ENCODE measurements at places on chromosomes 7 and 10.

DNA sequence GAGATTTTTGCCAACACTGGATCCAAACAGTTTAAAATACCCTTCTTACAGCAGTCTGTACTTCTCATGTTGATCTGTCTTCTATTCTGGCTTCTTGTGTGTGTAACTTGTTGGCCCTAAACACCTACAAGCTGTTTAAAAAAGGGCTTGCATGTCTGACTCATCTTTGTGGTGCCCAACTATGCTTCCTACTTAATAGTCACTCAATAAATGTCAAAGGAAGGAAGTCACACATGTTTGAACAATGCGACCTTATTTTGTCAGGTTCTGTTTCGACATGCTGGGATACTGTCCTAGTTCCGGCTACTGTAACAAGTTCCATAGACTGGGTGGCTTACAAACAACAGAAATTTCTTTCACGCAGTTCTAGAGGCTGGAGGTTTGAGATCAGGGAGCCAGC is 9.4 kb upstream of the GRK5 start:
- no peak for DNase-seq

DNA sequence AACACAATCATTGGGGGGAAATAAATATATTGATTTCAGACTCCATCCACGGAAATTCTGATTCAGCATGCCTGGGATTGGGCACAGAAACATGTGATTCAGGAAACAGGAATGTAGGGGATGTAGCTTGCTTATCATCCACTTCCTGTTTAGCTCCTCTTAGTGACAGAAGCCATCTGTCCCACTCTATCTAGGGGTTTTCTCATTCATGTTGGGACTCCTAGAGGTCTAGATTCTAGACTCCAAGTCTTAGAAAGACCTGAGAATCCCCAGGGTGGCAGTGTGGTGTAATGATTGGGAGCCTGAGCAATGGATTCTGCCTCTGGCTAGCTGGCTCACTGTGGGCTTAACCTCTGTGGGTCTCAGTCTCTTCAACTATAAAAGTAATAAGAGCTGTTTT is 67.9 kb downstream of the CDK1 start:
- DNase-seq: no peak

DNA sequence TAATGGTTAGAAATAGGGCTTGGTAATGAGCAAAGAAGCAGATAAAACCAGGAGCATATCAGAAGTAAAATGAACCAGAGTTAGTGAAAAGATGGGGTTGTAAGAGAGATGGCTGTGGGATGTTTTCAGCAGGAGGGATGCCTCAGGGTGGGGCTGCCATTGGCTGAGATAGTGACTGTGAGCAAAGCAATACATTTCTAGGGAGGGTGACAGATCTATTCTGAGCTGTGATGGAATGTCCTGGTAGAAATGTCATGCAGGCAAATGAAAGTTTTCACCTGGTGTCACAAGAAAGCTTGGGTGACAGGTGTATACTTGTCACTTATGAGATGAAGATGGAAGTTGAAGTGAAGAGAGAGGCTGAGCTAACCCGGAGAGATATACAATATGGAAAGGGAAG is 435.9 kb downstream of the TNS3 start:
- DNase-seq: no peak

DNA sequence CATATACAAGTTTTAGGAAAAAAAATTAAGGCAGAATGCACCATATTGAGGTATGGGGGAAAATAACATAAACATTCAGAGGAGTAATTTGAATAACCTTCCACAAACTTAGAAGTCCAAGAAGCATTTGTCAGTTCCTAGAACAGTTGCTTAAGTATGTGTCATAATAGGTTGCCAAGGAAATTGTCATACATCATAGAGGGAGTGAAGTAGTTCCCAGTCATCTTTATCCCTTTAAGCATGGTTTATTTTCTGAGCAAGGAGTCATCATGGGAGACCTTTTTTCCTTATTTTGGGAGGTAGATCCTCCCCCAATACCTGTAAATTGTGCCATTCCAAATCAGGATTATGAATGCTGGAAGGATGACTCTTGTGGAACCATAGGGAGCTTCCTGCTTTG is at the start of gene SSMEM1:
SSMEM1 (plus strand) TSS at position 219 of the 400 bp plus-strand sequence; CDS start at position 270, 51 bp downstream.
- no peak for DNase-seq

GRCh38 chr10:65377687-65378086 is 1548.1 kb upstream of the LRRTM3 start:
- no peak for DNase-seq

GRCh38 chr10:84194424-84195043 is at the start of gene CDHR1:
TSS of gene CDHR1 (plus strand) at chr10:84194537. CDS start at chr10:84194761, 224 bp downstream.
- peak; percentile 81 for DNase-seq

DNA sequence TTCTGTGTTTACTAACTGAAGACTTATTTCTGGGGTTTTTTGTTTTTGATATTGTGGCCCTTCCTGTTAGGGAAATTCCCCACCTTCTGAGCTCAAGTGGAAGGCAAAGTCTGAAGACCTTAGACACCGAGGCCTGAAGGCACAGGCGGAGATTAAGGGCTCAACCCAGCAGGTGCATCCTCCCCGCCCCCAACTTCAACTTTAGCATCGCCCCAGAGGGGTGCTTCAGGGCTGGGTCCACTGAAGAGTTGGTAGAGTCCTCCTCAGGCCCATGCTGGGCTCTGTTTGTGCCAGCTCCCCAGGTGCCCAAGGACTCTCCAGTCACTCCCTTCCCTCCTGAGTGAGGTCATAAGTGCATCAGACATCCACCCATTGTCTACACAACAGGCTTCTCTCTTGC is 9.4 kb upstream of the PPIA start:
- DNase-seq: peak; percentile 66

DNA sequence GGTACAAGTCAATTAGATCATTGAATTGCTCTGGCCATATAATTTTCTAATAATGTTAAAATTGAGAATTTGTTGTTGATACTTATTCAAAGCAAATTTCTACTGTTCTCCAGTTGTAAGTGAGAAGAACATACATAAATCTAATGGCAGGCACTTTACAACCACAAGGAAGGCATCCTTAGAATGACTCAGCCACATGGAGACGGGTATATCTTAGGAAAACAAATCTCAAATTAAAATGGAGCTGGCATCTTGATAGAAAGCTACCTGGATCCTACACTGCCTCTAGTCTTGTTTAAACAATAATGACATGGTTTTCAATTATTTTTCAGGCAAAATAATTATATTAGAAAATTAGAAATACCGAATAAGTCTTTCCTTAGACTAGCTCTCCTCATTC is 1183.7 kb upstream of the SORCS1 start:
- no peak for DNase-seq

DNA sequence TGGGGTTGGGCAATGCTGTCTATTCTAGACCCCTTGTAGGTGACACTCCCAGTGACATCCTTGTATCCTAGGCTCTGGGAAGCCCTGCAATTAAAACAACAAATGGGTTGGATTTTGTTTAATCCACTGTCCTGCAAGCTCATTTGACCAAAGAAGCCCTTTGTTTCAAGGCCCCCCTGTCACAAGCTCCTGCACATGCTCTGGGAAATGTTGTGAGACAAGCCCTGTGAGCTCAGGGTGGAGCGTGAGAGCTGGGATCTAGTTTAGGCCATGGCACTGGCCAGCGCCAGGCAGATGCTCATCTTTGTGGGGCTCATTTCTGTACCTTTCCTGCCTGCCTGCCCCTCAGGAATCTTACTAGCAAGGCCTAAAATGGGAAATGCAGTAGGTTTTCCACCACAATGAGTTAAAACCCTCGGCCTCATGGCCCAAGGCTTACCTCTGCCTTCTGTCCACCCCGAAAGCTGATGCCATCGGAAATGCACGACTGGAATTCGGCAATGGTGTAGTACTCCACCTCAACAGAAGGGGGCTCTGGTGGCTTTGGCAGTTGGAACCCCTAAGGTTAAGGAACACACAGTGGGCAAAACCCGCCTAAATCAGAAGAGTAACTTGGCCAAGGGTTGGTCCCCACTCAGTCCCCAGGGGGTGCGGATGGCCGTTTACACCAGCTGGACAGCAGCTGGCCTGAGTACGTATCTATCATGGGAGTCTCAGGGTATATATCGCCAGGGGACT is 112.0 kb downstream of the NEURL1 start:
- DNase-seq: peak; percentile 79

DNA sequence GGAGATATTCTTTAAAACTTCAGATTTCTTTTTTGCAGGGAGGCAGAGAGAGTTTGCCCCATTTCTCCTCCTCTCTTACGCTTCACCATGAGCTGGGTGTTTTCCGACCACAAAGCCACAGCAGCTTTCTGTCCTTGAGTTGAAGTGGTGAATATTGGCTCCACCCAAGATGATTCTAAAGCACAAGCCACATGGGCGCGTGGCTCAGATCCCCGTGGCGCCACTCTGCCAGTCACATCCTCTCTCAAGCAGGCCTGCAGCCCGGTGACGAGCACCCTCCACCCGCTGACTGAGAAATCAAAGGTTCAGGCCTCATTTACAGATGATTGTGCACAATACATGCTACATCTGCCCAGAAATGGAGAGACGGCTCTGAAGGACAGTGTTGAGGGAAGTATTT is 27.6 kb upstream of the RNF32 start:
- DNase-seq: no peak

- no peak for DNase-seq
Measured at GRCh38 chr10:104077663-104078151, 8.0 kb downstream of the COL17A1 start.

GRCh38 chr10:58773341-58773740 is 260.7 kb downstream of the BICC1 start:
- DNase-seq: no peak

DNA sequence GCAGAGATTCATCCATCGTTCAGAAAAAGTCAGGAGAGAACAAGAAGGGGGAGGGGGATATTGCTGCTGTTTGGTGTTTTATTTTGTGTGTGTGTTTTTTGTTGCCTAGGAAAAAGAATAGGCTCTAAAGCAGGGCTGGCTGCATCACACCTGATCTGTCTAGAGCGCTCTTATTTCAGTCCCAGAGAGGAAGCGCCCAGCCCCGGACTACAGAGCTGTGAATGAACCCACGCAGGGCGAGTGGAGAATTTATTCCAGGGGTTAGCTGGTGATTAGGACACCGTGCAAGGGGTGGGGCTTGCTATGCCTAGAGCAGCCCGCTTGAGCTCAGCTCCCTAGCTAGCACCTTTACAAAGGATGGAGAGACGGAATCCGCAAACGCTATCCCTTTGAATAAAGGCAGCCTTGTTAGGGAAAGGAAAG is 621 bp upstream of the FAM13C start:
- no peak for DNase-seq

DNA sequence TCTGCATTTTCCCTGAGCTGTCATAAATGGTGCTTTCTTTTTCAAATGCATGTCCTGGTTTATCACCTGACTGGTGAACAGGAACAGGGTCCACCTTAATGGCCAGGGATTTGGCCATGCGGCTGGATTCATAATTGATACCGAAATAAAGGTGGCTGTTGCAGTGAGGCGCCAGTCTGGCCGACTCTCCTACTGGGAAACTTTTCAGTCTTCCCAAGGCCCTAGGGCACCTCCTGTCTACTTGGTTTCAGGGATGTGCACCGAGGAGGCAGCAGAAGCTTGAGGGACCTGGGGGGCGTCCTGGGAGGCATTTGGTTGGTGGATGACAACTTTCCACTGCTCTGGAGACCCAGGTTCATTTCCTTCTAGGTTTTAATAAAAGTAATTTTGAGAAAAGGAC is 46.4 kb upstream of the FIGNL1 start:
- DNase-seq: no peak

DNA sequence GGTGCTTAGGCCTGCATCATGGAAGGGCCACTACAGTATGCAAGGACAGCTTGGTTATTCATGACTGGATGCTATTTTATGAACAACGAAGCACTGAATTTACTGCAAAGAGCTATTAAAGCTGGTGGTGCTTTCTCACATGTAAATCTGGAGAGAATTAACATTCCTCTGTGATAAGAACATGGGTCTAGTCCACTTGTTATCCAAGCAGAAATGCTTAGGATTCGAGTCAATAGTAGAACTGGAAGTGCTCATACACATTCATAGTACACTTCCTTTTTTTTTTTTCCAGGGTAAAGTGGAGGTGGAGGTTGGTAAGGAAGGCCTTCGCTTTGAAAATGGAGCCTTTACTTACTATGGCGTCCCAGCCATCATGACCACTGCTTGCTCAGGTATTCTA is 35.0 kb downstream of the CNNM1 start:
- DNase-seq: no peak

- no peak for DNase-seq
Measured at GRCh38 chr10:49237985-49238384, 49.8 kb upstream of the TMEM273 start.

GRCh38 chr7:108653526-108653925 is 83.9 kb downstream of the DNAJB9 start:
- no peak for DNase-seq

DNA sequence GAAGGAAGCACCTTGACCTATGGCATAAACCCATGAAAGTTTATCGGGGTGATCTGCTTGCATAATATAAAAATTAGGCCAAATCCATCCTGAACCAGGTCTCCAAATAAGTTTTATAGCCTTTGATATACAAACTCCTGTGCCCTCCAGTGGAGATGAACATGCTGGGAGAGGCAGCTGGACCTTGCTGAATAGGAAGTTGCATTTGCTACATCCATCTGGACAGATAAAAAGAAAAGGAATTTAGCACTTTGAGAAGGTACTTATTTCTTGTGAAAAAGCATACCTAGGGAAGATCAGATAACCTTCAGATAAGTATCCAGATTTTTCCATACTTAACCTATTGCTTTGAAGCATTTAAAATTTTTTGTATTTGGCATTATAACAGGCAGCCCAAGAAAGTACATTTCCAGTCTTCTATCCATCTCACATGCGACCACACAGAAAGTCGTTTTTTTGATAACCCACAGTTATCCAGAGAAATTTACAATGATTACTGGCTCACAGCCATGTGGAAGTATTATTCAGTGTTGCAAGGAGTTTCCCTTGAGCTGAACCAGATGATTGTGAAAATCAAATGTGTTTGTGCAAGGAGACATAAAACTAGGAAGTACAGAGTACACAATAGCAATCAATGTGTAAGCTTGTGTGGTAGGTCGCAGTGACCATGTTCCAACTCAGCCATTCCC is 124.4 kb upstream of the STK17A start:
- DNase-seq: no peak

- DNase-seq: no peak
Measured at GRCh38 chr7:50497968-50498367, 47.8 kb upstream of the FIGNL1 start.

GRCh38 chr10:49622426-49623425 is 8.9 kb downstream of the CHAT start:
- no peak for DNase-seq

- no peak for DNase-seq
Measured at GRCh38 chr7:141369422-141369821, 181.8 kb upstream of the AGK start.

- DNase-seq: no peak
Measured at GRCh38 chr7:31079824-31080511, 27.9 kb downstream of the ADCYAP1R1 start.

GRCh38 chr7:27143023-27143949 is at the start of gene HOXA5:
TSS of gene HOXA5 (minus strand) at chr7:27143681. CDS start at chr7:27143607, 74 bp downstream.
- no peak for DNase-seq

DNA sequence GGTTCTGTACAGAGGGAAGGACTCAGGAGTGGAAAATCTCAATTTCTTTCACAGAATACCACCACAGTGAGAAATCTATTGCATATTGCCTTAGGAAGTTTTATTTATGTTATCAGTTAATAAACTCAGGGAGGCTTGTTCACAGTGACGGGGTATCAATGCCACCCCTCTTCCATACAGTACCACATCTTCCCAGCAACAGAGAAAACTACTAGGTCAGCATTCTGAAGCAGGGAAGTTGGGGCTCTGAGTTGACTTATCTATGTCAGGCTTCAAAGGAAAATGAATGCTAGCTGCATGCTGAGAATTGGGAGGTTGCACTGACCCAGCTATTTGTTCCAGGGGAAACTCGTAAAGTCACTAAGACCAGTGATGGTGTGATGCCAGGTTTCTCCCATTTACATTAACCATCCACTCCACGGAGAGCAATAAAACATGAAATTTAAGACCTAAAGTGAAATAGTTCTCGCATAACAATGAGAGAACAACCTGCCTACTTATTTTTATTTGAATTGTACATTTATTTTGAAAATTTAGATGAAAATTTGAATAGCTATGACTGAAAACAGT is 266.7 kb downstream of the RNLS start:
- no peak for DNase-seq
